ENCODE measurements at places on chromosomes 11 and 22.

DNA sequence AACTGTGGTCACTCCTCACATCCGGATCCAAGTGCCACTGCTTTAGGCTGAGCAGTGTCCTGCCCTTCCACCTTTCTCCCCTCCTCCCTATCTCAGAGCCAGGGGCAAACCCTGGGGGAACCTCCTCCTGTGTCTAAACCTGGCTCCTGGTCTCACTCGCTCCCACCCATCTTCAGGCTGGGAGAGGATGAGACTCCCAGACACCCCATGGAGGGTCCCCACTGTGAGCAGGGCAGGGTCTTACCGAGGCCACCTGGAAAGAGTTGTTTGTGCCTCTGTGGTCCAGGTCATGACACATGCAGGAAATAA, 93.6 kb downstream of the PDE2A start:
- no peak for DNase-seq

DNA sequence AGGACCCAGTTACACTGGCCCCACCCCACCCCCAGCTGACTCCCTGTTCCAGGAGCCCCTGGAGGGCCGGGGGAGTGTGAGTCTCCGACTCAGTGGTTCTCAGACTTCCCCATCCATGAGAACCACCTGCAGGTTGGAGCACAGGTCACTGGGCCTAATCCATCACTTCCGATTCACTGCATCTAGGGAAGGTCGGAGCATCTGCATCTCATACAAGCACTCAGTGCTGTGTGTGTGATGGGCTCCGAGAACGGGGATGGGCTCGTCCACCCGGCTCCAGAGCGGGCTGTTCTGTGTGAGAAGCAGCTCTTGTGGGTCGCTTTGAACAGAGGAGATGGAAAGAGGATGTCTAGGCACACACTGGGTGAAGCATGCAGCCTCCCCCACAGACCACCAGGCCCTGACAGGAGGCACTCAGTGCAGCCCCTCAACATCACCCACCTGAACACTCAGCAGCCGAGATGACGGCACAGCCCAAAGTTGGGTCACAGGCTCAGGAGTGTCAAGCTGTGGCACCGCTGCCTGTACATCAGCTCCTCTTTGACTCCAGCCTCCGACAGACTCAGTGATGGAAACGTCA, 541.4 kb downstream of the BRD1 start:
- no peak for DNase-seq

DNA sequence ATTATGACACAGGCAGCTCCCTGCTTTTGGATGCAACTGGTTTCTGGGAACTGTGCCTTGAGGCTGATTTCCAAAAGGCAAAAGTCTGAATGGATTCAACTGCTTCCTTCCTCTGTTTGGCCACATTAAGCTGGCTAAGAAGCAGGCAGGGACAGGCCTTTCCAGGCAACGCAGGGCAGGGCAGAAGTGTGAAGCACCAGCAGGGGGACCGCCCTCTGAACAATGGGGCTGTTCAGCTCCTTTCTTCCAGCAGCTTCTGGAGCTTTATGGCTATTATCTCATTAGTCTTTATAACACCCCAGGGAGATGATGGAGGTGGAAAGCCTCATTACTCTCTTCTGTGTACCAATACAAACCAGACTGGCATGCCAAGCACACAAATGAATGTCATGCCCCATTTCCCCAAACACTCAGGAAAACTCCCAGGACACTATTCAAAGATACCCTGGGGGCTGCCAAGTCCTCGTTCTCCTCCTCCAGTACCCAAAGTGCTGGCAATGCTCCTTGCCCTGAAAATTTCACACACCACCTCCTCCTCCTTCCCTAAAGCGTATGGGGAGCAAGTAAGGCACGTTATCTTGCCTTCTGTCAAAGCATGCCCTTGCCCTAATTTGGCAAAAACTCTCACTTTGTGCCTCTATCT, 21.3 kb downstream of the MORC2 start:
- no peak for DNase-seq

DNA sequence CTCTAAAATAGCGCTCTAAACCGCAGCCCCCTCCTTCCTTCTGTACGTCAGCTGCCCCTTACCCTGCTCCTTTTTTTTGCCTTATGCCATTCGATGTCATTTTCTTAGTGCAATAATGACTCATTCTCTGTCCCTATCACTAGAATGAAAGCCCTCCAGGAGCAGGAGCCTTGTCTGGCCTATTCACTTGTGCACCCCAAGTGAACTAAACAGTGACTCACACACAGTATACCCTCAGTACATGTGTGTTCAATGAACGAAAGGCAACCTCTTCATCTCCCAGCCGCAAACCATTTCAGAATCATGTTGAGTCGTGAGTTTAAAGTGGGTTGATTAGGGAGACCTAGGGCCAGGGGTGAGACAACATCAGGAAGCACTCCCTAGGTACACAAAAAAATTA, 50.7 kb upstream of the SPATA19 start:
- DNase-seq = no peak

GRCh38 chr11:69209421-69210309, 53.9 kb downstream of the SMIM38 start:
- DNase-seq = no peak
